Progenitor cell of endocrine pancreas (in vitro differentiated cells): ENCODE measurements at places on chromosomes 13 and 19.

DNA sequence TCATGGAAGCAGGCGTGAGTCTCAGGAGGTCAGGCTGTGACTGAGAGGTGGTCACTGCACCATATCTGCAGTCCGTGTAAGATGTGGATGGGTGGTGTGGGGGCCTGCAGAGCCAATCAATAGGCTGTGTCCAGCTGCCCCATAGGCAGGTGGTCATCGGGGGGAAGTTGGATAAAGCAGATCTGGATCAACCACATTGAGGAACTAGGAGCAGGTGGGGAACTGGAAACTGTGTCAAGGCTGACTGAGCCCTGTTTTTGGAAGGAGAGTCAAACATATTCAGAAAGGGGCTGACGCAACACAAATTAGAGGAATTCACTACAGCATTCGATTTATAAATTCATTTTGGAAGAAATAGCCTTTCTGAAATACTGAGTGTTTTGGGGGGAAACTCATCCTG lies 15.0 kb downstream of the CLEC4M start:
- no peak for DNase-seq

DNA sequence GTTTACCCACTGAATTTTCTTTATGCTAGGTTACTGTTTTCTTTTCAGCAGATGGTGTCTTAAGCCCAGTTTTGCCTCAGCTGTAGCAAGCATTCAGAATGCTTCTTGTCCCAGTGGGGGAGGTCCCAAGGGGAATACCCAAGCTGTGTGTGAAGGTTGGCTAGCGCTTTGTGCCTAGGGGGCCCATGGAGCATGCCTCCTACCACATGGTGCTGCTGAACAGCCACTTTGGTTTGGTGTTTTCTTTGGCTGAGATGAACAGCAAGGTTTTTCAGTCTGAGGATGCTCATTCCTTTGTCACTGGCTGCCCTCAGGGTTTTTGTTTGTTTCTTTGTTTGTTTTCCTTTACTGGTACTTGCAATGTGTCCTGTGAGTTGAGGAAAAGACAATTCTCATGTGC lies 99.0 kb downstream of the PCDH20 start:
- no peak for DNase-seq

DNA sequence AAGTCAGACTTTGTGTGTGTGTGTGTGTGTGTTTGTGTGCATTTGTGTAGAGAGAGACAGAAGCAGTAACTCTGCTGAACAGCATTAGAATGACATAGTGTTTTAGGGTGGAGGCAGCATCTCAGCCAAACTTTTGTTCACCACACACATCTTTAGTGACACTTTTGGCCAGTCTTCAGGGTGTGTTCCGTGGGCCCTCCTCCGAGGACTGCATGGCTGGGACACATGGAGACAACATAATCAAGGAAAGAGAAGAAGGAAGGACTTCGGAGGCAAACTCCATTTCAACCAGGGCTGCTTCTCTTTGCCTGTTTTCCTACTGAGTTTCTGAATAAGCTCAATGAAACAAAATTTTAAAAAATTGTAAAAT lies 205.1 kb downstream of the LHFPL6 start:
- no peak for DNase-seq

GRCh38 chr19:11014403-11014911 lies 53.6 kb downstream of the SMARCA4 start:
- no peak for DNase-seq

- no peak for DNase-seq
Observed at GRCh38 chr19:19655641-19656343, 7.7 kb downstream of the ATP13A1 start.

DNA sequence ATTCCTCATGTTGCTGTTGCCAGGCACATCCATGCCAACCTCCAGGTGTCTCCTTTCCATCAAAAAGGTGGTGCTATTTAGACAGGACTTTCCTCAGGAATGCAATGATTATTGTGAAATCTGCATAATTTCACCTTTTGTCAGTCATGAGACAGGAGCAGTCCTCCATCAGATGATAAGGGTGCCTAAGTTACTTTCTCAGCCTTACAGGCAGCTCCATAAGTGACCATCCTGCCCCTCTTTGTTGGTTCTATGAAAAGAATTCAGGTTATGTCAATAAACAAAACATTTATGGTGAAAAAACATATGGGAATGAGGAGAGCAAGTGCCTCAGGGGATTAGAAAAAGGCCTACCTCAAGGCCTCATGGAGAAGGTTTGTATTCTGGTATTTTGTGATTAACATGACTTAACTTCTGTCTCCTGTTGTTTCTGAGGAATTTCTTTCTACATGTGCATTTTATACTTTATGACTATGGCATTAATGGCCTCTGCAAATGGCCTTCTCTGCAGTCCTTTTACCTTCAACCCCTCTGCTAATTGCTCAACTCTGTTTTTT lies 110.3 kb upstream of the DIAPH3 start:
- DNase-seq: no peak

DNA sequence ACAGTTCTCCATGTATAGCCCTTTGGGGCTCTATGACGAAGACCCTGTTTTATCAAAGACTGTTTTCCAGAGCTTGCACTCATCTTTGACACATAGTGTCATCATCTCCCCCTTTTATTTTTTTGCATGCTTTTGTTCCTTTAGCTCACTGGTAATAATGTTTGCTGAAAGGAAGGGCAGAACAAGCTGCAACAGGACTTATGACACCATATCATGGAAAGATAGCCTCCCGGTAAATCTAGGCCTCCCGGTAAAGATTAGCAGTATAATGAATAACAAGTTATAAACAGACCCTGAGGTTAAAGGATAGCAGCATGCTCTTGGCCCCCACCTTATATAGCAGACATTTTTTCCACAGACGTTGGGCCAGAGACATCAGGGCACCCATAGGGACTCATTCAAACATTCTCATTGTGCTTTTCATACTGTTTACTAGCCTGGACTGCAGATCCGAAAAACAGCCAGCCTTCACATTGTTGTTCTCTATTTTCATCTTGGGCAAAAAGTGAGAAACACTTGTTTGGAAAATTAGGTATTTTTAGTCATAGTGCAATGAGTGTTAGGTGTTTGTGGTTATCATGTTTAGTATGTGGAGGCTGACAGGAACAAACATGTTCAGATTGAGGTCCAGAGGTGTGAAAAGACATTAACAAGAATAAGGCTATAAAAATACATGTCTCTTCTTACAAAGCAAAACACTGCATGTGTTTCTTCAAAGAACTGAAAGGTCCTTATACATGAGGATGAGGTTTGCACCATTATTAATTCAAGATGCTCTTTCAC lies 136.9 kb upstream of the SPRY2 start:
- DNase-seq: no peak

DNA sequence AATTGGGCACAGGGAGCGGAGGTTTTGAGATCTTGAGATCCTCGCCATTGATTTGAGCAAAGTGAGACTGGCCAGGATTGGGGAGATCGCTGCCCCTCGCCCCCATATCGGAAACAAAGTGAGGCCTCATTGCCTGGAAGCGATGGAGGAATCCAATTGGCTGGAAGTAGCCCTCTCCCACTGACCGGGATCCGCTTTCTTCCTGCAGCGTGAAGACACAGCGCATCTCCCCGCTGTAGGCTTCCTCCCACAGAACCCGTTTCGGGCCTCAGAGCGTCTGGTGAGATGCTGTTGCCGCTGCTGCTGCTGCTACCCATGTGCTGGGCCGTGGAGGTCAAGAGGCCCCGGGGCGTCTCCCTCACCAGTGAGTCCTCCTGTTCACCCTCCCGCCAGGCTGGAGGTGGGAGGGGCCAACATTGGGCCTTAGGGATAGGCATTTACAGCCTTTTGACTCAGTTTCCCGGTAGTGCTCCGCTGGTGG lies 438 bp downstream of the PRKCSH start:
- no peak for DNase-seq

DNA sequence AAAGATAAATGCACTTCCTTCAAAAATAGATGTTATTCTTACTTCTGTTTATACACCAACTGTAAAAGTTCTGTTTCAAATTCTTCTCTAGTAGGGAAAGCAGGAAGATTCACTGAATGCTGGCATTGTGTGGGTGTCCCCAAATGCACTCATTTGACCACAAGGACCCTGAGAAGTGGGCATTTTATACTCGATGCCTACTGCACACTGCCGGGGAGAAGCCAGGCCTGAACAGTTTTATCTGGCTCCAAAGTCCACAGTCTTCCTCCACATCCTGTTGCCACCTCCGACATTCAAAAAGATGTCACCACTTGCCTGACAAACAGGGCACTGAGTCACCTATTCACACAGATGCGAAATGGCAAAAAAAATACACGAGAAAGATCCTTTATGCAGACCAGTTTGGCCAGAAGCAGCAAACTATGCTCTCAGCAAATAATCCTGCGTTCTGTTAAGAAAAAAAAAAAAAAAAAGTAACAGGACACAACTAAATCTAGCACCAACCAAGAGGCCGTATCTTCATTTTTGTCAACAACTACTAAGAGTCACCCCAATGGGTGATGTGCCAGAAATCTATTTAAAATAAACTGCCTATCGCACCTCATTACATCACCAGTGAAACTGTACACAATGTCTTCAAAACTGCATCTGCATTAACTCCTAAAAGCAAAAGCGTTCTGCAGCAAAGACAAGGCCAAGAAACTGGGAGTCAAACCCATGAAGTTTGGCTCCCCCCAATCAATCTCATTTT lies 6.2 kb downstream of the ZC3H4 start:
- DNase-seq: no peak

DNA sequence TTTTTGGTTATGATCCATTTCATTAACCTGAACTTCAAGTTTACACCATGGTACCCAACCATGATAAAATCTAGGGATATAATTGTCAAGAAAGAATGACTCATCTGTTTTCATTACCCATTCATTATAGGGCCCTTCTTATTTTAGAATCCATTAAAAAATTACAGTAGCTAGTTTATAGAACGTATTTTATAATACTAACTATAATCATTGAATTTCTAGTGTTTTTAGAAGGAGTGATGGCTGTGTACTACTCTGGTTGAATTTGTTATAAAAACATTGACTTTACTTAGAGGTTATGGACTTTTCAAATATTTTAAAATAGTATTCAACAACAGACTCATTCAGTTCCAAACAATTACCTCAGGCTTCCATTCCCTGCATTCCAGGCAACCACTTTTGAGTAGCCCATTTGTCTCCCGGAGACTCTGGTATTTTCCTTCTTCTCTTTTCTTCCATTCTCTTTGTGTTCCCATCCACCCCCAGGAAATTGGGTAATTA lies 71.9 kb upstream of the KLF12 start:
- no peak for DNase-seq

DNA sequence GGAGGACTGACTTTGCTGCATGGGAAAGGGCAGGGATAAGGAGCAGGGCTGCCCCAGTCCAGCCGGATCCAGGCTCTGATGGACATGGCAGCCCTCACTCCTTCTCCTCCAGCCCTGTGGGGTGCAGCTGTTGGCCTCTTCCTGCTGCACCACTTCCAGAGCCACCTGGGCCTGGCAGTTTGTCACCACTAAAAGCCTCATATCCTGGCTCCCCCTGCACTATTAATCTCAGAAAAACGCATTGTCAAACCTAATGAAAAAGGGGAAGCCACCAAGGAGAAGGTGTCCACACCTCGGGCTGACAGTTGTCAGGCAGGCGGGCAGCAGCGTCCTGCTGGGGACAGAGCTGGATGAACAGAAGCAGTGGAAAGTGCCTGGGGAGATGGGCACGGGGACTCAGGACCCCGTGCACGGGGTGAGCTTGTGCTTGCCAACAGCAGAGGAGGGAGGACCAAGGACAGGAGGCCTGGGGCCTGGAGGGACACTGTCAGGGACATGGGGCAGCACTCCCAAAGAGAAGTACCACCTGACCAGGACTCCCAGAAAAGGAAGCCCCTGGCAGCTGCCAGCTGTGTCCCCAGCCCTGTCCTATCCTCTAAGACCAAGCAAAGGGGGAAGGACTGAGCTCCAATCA lies 151.1 kb upstream of the TSHZ3 start:
- no peak for DNase-seq

DNA sequence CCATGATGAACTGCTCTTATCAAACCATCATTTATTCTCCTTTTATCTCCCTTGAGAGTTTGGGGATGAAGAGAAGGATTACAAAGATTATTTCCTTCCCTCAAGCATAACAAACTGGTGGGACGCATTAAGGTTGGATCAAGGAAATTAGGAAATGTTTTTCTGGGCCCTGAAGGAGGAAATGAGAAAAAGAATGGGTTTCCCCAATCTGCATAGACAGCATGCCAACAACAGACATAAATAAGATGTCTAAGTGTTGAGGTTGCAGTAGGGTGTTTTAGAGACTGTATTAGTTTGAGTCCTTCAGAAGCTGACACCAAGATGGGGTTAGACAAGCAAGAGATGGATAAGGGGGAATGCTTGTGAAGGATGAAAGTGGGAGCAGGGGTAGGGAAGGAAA lies 7.3 kb downstream of the EPSTI1 start:
- DNase-seq: no peak

GRCh38 chr19:35162471-35163326 lies 8.2 kb downstream of the FXYD5 start:
- DNase-seq: no peak

DNA sequence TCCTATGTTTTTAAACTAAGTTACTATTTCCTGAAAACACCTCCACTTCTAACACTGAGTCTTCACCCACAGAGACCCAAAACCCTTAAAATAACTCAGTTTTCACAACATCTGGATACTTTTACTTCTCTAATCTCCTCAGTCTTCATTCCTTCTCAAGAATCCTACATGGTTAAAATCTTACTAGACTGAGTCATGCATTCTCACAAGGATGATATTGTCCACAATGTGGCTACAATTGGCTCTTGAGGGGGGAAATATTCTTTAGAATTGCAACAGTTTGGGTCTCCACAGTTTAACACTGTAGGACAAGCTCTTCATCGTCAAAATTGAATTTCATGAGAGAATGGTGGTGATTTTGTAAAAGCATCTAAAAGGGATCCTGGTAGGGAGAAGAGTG lies 397.1 kb downstream of the SLITRK5 start:
- no peak for DNase-seq

DNA sequence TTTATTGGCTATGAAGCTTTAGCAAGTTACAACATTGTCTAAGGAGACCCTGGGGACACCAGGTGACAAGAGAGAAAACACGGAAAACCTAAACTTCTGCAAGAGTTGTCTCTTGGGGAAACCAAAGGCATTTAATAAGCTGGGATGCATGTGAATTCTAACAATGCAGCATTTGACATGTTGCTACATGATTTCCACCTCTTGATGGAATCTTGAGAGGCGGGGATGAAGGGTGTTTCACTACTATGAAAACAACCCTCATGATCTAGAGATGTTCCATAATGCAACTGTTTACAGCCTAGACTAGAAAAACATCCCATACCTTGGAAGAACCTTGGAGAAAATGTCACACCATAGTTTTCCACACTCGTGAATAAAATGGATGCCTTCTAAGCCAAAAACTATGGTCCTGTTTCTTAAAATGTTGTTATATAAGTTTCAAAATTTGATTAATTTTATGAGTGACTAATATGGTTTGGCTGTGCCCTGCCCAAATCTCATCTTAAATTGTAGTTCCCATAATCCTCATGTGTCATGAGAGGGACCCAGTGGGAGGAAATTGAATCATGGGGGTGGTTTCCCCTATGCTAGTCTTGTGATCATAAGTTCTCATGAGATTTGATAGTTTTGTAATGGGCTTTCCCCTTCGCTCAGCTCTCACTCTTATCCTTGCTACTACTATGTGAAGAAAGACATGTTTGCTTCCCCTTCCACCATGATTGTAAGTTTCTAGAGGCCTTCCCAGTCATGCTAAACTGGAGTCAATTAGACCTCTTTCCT lies 164.6 kb downstream of the TNFSF13B start:
- DNase-seq: no peak
